ENCODE measurements at places on chromosomes 1 and 21.

GRCh38 chr1:62810420-62811274 lies 26.7 kb downstream of the ATG4C start:
- no peak for DNase-seq

DNA sequence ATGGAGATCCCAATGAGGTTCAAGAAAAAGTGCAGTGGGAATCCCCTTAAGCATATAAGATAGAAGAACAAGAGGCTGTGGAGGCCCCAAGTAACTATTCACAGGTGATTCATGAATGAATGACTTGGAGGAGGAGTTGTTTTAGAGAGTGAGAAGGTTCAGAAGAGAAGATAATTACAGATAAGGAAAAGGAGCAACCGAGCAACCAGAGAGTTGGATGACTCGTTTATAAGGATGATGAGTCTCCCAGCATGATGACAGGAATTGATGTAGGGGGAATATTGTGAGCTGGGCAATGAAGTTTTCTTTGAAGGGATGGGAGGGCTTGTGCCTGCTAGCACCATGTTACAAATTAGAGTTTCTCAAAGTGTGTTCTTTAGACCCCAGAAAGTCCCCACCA lies 9.8 kb downstream of the C8A start:
- DNase-seq, result no peak

DNA sequence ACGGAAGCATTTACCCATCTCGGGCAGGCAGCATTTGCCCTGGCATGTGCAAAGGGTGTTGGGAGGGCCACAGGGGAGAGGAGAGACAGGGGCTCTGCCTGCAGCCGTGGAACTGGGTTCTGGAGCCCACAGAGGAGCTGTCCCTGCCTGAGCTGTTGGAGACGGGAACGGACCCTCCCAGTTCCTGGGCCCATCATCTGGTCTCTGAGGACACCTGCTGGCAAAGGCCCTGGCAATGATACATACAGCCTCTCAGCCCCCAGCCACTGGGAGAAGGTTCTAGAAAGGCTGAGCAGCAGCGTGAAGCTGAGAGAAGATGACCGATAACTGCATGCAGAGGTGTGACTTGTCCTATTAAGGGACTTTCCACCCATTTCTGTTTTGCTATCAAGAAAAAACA lies 31.4 kb downstream of the FAAP20 start:
- DNase-seq, result no peak

DNA sequence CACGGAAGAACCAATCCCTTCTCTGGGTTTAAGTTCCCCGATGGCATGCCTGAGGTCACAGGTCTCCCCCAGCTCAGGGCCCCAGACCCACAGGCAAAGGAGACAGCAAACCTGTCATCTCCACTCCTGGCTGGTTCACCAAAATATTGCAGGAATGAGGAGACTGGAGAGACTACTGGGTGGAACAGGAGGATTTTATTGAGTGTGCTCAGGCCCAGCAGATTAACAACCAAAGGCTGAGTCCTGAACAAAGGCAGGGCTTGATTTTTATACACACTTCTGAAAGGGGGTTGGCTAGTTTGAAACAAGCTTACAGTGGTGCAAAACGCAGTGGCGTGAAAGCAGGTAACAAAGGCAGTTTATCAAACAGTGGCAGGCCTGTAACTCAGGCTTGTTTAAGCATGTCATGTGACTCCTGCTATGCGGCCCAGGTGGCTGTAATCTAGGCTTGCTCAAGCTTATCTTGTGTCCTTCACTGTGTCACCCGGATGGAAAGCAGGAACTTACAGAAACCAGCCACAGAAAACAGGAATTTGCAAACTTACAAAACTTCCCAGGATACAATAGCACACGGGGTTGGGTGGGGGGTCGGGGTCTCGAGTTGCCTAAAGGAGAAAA lies 27.4 kb upstream of the KCNJ15 start:
- no peak for DNase-seq

DNA sequence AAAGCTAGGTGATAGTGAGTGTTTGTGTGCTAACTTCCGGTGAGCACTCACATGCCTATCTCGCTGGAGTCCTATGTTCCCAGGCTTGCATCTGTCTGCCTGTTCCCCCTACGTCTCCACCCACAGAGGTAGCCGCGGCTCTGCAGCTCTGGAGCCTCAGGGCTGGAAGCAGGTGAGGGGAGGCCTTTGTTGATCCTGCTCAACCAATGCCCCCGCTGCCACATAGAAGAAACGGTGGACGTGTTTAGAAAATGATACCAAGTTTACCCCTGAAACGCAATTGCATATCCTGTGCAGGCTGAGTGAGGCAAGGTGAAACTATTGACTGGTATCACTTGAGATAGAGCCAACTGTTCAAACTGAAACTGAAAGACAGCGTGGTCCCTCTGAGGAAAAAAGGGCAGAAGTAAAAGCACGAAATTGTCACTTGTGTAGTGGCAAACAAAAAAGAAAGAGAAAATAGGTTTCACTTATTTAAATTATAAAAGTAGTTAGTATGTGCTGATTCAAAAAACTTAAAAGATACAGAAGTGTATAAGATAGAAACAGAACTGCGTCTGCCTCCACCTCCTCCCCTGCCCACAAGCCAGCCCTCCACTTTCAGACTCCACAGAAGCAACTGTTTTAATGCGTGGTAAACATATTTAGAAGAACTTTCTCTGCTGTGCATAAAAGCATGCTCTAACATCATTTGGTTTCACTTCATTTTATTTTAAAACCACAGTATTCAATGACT lies 38.6 kb upstream of the ETS2 start:
- DNase-seq, result peak; percentile 35

DNA sequence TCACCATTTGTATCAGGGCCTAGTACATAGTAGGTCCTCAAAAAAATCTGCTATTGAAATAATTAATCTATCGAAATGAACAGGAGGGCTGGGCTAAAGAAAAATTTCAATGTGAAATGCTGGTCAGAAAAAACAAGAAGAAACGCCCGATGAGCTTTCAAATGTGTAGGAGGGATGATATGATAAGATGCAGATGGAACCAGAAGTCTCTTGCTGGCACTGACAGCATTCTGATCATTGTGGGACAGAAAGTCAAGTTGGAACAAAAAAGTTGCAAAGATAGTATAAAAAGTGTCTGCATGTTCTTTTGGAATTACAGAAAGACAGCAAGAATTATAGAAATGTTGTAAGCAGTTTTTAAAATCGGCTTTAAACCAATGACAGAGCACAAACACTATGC lies 11.1 kb downstream of the G0S2 start:
- no peak for DNase-seq

- DNase-seq, result no peak
These were observed 828 bp downstream of the PNRC2 start for GRCh38 chr1:23960291-23961020.

DNA sequence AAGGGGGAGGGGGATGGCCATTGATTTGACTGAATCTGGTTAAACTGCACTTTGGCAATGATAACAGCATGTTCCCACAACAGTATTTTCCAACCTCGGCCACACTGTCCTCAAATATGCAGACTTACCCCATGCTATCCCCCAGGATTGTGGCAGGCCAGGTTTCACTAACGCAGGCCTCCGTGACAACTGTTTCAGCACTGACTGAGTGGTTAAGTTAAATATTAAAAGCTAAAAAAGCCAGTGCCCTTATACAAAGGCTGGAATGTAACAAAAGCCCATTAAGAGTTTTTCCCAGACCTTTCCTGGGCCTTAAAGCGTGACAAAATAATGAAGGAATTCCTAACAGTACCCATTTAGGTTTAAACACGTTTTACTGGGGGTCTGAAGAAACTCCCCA lies 202.9 kb downstream of the USP25 start:
- DNase-seq, result no peak

DNA sequence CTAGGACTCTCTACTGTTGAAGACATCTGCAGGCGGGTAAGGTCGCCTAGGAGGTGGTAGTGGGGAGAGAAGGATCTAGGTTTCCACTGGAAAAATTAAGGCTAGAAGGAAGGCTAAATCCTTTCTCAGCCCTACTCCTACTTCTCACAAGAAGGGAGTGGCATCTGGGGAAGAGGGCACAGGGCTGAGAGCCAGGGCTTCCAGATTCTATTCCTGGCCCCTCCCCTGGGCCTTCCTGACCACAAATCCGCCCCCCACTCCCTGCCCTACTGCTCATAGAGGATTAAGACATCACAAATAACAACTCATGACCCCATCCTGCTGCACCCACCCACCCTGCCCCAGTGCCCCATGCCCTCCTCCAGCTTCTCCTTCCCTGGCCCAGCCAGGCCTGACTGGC lies 2.5 kb downstream of the PHLDA3 start:
- peak; percentile 90 for DNase-seq
